ENCODE measurements at places on chromosomes 5 and 9.
A peak's percentile ranks its signal among the peaks of the same experiment; 100 is the strongest.

DNA sequence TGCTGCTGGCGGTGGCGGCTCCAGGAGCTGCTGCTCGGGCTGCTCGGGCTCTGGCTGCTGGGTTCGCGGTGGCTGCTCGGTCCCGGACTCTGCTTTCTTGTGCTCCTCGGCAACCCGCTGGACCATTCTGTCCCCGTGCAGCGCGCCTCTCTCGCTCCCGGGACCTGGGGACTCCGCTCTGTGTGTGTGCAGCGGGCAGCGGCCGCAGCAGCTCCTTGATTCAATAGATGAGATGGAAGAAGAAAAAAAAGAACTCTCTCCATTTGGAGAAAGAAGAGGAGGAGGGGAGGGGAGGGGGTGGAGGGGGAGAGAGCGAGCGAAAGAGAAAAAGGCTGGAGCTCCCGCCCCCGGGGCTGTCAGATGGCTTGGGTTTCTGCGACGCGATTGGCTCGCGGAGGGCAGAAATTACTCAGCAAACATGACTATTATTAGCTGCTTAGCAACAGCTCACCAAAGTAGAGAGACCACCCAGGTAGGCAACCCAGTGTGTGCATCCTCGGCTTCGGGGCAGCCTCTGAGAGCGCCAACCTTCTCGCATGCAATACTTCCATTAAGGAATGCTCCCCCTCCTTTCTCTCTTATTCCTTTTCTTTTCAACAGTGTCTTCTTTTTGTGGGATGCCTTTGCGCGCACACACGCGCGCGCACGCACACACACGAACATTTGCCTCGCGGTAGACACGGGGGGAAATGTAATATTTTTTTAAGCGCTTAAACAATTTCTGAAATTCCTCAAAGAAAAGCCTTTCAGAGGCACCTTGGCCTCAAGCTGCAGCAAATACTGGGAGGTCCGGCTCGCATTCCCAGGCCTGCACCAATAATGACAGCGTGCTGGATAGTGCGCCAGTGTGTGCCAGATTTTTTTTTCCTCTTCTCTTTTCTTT is 7.6 kb downstream of the PTCH1 start:
- peak; percentile 88 for DNase-seq

DNA sequence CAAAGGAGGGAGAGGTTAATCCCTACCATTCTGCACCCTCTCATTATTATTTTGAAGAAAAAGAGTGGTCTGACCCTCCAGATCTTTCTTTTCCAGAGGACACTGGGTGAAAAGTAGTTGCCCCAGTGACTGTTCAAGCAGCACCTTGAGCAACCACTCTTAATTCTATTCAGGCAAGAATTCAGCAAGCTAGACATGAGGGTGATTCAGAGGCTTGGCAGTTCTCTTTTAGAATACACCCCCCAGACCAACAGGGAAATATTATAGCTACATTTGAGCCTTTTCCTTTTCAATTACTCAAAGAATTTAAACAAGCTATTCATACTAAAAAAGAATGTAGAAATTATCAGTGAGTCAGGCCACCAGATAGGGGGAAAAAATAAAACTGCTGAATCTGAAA is 178.3 kb downstream of the MRPS30 start:
- no peak for DNase-seq

DNA sequence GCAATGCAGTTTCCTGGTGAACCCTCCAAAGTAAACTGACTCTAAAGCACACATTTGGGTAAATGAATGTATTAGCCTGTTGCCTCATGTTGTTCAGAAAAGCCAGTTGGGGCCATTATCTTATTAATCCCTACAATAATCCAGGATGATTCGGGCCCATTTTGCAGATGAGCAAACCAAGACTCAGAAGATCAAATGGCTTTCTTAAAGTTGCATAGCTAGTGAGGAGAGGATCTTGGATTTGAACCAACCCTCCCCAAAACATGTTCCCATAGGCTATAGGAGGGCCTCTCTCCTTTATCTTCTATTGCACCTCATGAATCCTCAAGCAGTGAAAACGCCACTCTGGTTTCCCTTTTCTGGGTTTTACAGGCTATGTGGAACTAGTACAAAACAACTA is 267.6 kb upstream of the RFX3 start:
- DNase-seq, result no peak

- no peak for DNase-seq
These were observed 216.5 kb upstream of the DMRT1 start for GRCh38 chr9:624935-625500.

DNA sequence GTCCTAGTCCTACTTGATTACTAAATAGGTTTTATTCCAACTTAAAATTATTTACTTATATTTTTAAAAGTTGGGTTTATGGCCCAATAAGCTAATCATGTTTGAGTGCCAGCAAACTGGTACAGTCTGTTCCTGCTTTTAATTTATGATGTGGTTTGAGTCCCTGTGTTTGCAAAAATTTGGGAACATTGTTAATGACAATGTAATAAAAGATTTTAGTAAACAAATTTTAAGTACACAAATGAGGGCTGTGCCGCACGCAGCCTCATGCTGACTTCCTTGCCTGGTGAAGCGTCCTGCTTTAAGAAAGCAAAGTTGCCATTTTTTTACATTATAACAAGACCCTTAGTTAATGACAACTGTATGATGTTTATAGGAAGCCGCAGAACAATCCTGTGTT is 96.8 kb upstream of the MAP1B start:
- DNase-seq, result no peak

- no peak for DNase-seq
These were observed 18.4 kb downstream of the CARD19 start for GRCh38 chr9:93114169-93114983.

GRCh38 chr5:141758310-141758998 is 76.4 kb upstream of the ARAP3 start:
- DNase-seq, result peak; percentile 42

GRCh38 chr5:150317048-150318003 is 14.6 kb upstream of the ARSI start:
- DNase-seq, result no peak

DNA sequence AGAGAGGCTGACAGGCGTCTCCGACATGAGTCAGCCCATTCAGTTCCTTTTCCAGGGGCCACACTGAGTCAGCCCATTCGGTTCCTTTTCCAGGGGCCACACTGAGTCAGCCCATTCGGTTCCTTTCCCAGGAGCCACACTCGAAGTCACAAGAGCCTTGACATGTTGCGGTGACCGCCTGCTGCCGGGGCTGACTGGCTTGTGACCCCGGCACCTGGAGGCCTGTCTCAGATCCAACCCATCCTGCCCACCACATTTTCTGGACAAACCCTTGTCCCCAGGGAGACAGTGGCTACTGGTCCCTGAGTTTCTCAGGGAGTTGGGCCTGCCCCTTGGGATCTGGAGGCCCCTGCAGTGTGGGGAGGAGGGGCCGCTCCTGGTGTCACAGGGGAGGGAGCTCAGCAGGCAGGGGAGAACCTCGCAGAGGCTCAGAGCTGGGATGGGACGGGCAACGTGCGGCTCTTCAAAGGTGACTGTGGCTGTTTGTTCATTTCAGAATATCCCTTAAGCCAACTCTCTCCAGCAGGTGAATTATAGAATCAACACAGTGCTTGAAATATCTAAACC is 40.5 kb upstream of the LPCAT1 start:
- DNase-seq, result no peak

DNA sequence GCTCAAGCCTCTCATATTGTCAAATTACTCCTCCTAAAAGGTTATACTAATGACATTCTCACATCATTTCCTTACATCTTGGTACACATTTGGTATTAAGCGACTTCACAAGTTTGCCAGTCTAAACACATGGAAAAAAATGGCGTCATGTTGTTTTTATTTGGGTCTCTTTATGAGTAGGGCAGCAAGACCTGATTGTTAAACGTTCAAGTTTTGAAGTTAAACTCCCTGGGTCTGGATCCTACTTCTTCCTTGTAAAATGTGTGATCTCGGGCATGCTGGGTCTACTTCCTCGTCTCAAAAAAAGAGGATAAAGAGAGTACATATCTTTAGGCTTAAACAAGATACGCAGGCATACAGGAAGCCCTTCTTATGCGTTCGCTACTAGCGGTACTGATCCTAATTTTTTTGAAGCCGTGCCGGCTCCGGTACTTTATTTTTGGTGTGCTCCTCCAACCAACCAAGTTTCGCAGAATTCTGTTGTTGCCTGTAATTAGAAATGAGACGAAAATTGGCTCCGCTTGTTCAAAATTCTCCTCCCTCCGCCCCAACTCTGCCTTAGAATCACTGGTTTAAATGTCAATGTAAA is 596 bp upstream of the CDC37L1 start:
- no peak for DNase-seq

DNA sequence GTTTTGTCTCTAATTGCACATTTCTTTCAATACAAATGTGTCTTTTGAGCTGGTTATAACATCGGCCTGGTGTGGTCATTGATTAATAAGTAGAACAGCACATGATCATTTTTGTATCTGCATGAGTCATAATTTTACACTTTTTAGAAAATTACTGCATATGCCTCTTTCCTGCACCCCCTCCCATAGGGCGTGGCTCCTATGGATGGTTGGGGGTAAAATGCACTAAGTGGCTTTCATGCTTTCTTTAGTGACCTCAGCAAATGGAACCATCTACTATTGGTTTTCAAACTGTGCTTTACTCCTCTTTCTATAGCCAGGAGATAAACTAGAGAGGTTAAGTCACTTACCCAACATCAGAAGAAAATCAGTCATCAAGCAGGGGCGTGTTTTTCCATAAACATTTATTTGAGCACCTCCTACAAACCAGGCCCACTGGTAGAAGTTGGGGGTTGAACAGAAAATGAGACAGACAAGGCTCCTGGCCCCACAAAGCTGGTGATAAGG is 3.8 kb downstream of the ANXA6 start:
- no peak for DNase-seq

GRCh38 chr9:3321186-3321585 is 204.6 kb downstream of the RFX3 start:
- no peak for DNase-seq

DNA sequence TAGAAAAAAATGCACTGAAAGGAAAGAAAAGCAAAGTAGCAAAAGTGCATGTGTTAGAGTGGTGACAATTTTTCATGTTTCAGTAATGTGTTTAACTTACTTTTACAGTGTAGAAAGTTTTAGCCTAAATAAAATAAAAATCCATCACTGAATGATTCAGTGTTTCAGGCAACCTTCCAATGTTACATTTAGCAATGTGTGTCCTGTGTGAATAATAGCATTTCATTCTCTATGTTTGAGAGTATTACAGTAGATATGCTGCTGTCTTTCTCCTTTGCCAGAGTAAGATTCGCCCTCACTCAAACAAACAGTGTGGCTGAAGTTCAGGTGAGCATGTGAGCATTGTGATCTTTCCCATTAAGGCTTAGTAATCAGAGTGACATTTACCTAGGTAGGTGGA is 171.1 kb downstream of the TARS1 start:
- DNase-seq, result no peak

- no peak for DNase-seq
These were observed 128.9 kb downstream of the ERCC6L2 start for GRCh38 chr9:96004379-96004778.

GRCh38 chr9:122286764-122287163 is 22.1 kb downstream of the MRRF start:
- no peak for DNase-seq

- DNase-seq, result no peak
These were observed 415.2 kb upstream of the TRPC7 start for GRCh38 chr5:136780518-136780917.

DNA sequence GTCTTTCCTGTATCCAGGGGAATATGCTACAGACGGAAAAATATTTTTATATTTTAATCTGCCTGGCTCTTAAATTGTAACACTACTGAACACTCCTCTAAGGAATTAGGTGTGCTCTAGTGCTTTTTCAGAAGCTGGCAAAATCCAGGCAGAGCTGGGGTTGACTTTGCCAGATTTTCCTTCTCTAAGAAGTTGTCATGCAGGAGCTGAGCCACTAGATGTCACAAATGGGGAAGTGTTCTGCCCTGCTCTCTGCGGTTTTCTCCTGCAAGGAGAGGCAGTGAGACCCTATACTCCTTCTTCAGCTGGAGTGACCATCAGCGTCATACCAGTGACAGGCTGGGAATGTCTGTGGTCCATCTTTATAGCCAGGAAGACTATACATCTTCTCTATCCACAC is 112.5 kb downstream of the HAPLN1 start:
- DNase-seq, result peak; percentile 63

- DNase-seq, result no peak
These were observed 67.2 kb upstream of the TSLP start for GRCh38 chr5:111004291-111004690.

DNA sequence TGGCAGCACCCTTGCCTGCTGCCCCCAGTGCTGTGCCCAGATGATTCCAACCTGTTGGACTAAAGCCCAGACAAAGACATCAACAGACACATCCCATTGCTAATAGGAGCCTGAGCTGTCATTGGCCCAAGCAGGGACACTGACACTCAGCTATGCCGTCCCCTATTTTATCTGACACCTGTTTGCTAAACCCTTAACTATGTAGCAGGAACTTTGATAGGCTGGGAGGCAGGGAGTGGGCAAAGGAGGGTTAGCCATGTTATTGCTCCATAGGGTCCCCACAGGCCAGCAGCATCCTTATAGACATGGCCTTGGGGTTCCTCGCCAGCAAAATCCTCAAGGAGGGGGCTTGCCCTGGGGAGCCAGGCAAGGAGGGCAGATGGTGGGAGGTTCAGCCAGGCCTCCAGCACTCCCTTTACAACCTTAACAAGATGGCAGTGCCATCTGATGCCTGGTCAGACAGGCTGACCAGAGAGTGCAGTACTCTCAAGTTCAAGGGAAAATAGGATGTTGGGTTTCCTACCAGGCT is 50.4 kb upstream of the CDKN2AIPNL start:
- DNase-seq, result no peak

GRCh38 chr5:43332401-43332800 is 19.2 kb upstream of the HMGCS1 start:
- DNase-seq, result no peak

- no peak for DNase-seq
These were observed 28.4 kb downstream of the ABO start for GRCh38 chr9:133246562-133246961.

DNA sequence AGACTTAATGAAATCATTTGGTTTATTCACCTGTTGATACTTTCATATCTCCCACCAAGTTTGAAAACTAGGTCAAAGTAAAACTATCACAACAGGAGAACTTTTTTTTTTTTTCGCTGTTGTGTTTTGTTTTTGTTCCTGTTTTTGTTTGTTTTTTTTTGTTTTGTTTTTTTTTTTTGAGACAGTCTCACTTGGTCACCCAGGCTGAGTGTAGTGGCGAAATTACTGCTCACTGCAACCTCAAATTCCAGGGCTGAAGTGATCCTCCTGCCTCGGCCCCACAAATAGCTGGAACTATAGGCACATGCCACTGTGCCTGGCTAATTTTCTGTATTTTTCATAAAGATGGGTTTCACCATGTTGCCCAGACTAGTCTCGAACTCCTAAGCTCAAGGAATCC is 49.3 kb downstream of the MLLT3 start:
- no peak for DNase-seq

DNA sequence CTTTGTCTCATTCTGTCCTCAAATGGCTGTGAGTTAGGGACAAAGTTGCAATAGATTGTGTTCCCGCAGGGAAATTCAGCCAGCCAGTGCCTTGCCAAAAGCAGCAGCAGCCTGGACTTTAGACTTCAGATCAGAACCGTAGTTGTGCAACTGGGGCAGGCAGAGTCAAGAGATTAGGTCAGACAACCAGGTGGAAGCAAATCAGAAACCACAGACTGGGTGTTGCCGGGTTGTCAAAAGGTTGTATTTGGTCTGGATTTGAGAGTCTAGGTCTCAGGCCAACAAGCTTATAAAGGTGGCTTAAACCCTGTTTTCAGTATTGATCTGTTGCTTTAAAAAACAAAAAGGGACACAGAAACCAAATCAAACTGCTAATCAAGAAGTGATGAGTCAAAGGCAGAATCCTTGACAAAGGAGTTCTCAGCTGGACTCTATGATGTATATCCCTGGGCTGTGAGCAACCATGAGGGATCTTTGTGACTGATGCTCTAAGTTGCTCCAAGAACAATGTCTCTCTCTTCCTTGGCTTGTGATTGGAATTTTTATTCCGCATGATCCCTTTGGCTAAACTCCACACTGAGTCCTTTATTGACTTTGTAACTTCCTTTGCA is 20.9 kb downstream of the RFK start:
- DNase-seq, result no peak
